Activated effector memory CD4-positive, alpha-beta T cell treated with Interleukin-2 at 50 U/mL for 16 hours (primary cell): ENCODE measurements at places on chromosomes 4 and X.

- DNase-seq = no peak
Observed at GRCh38 chr4:159077702-159078495, 25.0 kb upstream of the RAPGEF2 start.

- no peak for DNase-seq
Observed at GRCh38 chrX:95764972-95765451, 919.6 kb upstream of the DIAPH2 start.

DNA sequence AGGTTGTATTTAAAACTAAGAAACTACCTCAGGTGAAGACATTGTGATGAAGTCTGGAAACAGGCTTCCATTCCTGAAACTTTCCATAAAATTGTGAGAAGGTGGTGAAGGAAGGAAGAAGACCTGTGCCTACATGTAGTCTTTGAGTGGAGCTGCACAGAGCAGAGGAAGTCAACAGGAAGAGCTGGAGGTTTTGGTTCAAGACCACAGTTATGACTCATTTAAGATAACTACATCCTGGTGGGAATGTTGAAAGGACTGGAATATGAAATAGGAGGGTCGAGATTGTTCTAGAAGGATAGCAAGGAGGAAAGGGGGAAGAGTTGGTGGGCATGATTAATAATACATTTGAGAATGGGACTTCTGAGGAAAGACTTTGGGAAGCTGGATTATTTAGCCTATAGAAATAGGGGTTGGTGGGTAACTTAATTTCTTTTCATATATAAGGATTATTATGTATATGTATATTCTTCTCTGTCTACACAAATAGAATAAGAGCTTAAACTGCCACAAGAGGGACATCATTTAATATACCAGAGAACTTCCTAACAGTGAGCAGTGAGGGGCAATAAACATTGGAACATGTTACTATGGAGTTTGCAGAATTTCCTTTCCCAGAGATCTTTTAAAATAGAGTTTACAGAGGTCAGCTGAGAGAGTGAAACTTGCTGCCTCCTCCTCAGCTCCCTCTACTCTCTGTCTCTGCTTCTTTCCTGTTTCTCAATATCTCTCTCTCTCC, 23.5 kb downstream of the AWAT2 start:
- no peak for DNase-seq

GRCh38 chr4:74335341-74336021, 27.2 kb downstream of the EPGN start:
- DNase-seq = no peak

GRCh38 chr4:48102303-48102702, 31.7 kb downstream of the TXK start:
- no peak for DNase-seq

GRCh38 chr4:42151568-42152506, 618 bp downstream of the BEND4 start:
- no peak for DNase-seq

DNA sequence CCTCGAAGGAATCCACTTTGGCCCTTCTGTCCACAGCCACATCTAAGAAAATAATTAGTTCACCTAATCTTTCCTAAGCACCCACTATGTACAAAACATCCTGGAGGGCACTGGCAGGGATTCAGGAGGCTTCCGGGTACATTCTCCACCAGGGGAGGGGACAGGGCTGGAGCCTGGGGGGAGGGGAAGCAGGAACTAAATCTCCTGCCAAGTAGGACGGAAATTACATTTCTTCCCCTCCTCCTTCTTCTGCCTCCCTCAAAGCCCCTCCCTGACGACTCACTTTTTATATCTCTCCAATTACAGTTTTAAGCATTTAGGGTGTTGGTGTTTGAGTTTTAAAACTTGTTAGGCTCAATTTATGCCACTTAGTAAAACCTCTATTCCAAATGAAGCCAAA, 203.1 kb downstream of the BCOR start:
- no peak for DNase-seq

DNA sequence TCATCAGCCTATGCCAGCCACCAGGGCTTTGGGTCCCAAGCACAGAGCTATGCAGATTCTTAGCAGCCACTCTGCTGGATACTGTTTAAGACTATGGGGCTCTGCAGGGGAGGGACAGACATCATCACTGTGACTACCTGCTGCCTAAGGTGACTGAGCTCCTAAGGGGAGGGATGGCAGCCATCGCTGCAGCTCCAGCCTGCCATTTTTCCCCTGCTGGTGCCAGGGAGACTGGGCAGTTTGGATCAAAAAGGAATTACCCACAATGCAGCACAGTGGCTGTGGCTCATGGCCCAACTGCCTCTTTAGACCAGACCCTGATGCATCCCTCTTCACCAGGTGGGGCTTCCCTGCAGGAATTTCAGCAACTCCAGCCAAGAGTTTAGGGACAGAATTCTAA, 28.6 kb upstream of the INPP4B start:
- no peak for DNase-seq

DNA sequence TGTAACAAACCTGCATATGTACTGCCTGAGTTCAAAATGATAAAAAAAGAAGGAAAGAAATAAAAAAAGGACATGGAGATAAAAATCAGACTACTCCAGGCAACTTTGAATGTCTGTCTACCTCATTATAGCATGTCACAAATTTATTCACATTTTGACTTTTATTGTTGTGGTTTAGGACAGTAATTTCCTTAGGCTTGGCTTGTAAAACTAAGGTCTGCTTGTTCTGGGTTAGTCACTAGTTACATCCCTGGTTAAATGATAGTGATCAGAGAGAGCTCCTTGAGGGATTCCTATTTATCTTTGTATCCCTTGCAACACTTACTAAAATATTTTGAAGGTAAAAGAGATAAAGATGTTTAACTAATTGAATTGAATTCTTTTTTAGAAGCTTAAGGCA, 42.5 kb upstream of the ITM2A start:
- DNase-seq = no peak

- no peak for DNase-seq
Observed at GRCh38 chr4:87188048-87188447, 32.4 kb downstream of the KLHL8 start.

DNA sequence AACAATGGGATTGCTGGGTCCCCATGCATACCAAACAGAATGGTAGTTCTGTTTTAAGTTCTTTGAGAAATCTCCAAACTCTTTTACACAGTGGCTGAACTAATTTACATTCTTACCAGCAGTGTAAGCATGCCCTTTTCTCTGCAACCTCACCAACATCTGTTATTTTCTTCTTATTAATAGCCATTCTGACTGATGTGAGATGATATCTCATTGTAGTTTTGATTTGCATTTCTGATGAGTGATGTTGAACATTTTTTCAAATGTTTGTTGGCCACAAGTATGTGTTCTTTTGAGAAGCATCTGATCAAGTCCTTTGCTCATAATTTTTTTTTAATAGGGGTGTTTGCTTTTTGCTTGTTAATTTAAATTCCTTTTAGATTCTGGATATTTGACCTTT, 41.2 kb upstream of the ZMAT1 start:
- no peak for DNase-seq

DNA sequence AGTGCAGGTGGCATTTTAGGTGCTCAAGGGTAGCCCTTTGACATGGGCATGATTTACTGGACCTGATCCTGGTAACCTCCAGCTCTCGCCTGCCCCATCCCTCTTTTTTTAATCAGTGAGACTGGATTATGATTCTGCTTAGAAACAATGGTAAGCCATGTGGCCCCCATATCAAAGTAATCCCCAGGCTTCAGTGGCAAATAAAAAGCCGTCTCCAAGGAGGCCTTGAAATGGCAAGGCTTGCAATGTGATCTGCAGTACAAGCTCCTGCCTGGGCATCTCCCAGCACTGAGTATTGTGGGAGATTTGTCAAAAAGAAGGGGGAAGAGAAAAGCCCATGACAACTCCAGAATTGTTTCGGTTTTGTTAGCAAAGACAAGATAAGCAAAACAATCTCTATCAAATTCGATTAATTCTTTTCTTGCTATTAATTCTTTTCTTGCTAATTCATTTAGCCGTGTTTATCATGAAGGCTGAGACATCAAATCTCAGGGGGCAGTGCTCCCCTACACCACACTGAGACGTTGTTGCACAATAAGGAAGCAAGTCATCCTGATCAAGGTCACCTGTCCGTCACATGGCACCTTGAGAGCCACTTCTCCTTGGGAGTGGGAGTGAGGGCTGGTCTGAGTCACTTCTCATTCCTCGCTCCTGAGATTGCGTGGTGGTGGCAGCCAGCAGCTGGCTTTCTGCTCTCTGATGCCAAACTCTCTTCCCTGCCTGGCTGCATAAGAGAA, 312.7 kb upstream of the GATB start:
- DNase-seq = no peak

GRCh38 chrX:44765556-44765955, 78.3 kb upstream of the DUSP21 start:
- no peak for DNase-seq

GRCh38 chr4:25235401-25235800, 1.6 kb downstream of the PI4K2B start:
- no peak for DNase-seq

DNA sequence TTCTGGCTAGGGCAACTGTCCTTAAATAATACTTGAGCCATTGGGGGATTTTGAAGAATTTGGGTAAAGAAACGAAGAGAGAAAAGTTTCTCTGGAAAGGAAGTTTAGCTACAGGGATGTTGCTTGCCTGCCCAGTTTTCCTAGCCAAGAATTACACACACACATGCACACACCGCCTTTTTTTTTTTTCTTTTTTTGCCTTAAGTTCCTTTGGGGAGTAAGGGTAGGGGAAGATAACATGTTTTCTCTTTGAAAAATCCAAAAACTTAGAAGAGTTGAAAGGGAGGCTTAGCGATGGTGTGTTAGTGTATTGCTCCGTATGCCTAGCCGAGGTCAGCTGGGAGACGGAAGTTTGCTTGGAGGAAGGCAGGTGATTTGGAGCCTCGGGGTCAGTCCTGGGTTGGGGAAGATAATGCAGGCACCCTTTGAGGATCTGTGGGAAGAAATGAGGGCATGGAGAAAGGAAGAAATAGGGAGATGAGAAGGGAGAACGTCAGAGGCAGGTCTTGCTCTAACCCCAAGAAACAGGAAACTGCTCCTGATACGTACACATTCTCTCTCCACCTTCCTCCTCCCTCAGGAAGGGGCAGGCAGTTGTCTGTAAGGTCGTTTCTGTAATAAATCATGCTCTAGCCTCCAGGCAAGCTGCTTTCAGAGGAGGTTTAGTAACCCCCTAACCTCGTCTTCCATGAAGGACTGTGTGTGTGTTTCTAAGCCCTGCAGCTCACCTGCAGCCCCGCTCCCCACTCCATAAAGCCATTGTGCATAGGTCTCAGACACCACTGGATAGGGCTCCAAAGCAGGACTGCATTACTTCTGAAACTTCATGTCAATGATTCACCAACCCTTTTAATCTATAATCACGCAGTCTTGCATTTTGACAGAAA, 10.5 kb downstream of the KLF3 start:
- no peak for DNase-seq

DNA sequence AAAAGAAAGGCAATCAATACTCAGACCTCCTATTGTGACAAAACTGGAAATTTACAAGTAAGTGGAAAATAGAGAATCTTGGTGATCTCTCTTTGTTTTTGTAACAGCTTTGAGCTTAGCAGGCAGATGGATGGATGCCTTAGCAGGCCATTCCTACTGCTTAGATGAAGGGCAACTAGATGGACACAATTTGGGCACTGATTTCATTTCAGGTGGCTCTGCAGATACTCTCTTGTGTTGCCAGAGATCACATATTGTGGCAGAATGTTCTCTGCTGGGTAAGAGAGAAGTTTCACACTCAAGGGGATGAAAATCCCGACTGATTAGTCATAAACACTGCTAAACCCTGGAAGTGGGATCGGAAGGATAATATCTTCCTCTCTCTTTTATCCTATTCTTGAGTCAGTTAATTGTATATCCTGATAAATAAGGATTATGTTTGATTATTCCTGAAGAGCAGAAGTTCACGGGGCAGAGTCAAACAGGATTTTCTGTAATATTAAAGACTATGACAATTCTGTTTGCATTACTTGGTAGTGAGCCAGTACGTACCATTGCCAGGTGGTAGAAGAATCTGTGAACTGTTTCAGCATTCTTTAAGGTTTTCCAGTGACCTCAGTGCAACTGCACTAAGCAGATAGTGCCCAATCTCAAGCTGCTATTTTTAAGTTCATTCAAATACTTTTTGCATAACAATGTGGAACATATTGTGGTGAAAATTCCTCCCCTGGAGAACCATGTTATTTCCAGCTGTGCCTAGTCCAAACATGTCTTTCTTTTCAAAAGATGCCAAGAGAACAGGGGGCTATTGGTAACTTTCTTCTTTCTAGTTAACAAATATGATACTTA, 974.3 kb downstream of the FSTL5 start:
- no peak for DNase-seq

DNA sequence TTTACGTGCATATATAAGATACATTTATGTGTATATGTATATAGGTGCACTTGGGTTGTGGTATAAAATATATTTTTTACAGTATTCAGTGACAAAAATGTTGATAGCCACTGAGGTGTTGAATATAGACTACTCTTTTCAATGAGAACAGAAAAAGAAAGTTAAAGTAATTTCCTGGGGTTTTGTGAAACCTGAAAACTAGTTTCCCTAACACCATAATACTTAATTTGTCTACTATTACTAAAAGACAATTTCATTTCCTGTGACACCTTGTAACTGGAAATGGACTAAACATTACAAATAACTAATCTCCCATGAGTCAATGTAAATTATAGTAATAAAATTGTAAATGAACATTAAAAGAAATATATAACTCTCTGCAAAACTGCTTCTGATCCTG, 32.0 kb upstream of the MAP9 start:
- DNase-seq = no peak

DNA sequence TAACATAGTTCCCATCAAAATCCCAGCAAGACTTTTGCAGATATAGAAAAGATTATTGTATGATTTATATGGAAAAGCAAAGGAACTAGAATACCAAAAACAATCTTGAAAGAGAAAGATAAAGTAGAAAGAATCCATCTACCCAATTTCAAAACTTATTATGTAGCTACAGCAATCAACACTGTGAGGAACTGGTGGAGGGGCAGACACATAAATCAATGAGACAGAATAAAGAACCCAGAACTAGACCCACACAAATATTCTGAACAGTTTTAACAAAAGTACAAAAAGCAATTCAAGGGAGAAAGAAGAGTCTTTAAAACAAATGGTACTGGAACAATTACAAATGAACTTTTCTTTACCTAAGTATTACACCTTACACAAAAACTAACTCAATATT, 67.0 kb downstream of the LRBA start:
- no peak for DNase-seq

- no peak for DNase-seq
Observed at GRCh38 chr4:111879539-111879938, 265.7 kb upstream of the FAM241A start.

DNA sequence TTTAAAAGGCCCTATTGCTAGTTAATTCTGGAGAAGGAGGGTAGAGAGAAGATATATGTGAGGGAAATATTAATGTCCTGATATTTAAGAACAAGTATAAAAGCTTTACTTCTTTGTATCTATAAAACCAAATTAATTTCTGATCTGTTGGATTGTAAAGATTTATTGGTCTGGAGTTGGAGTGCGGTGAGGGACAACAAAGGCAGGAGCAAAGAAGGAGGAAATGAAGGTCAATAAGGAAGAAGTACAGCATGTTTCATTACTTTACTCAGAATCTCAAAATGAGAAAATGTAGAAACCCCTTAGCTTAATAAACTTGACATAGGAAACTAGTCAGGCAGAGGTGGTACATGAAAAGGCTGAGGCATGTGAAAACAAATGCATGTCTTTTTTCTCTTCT, 192.9 kb downstream of the PALLD start:
- no peak for DNase-seq

GRCh38 chr4:14419516-14419915, 582.8 kb upstream of the CPEB2 start:
- no peak for DNase-seq

GRCh38 chr4:24519649-24520048, 64.7 kb downstream of the DHX15 start:
- DNase-seq = no peak
